Fibroblast of skin of right biceps (primary cell): ENCODE measurements at places on chromosomes 12 and 14.
A peak's percentile ranks its signal among the peaks of the same experiment; 100 is the strongest.

DNA sequence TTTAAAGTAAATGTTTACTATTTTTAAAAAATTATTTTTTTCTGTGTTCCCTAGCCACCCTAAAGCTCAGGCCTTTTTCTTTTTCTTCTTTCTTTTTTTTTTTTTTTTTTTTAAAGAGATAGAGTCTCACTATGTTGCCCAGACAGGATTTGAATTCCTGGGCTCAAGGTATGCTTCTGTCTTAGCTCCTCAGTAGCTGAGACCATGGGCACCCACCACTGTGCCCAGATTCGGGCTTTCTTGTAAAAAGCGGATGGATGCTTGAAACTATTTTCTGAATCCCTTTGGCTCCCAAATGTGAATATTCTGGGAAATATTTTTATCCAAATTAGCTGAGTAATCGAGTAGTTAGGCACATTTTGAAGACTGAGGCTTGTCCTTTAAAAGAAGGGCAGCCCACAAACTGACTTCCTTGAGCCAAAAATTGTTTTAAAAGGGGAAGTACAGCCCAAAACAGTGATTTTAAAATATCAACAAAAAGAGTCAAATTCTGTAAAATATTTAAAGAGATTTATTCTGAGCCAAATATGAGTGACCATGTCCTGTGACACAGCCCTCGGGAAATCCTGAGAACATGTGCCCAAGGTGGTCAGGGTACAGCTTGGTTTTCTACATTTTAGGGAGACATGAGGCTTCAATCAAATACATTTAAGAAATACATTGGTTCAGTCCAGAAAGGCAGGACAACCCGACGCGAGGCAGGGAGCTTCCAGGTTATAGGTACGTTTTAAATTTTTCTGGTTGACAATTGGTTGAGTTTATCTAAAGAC lies 28.8 kb upstream of the HIGD1C start:
- no peak for DNase-seq

GRCh38 chr14:34347683-34348082 lies 114.4 kb downstream of the SPTSSA start:
- no peak for DNase-seq

DNA sequence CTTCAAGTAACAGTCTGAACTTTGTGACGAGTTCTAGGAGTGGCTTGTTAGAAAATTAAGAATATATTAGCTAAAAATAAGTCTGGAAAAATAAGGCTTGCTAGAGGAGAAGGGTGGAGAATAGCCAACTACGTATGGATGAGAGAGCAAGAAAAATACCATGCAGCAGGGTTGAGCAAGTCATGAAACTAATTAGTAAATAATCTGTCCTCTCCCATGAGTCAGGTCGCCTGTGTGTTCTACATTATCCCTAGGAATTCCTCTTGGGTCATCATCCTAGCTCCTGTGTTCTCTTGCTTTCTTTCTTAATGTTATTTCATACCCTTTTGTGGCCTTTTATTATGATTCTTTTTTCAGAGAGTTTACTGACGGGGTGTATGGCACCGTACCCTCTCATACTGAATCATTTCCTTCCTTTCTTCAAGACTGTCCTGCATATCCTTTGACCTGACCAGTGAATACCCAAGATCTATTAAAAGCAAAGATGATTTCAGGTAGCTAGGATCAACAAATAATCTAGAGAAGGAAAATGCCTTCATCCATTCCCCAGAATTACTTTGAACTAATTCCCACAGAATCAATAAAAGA lies 177.2 kb upstream of the NPAS3 start:
- DNase-seq, result peak; percentile 75

DNA sequence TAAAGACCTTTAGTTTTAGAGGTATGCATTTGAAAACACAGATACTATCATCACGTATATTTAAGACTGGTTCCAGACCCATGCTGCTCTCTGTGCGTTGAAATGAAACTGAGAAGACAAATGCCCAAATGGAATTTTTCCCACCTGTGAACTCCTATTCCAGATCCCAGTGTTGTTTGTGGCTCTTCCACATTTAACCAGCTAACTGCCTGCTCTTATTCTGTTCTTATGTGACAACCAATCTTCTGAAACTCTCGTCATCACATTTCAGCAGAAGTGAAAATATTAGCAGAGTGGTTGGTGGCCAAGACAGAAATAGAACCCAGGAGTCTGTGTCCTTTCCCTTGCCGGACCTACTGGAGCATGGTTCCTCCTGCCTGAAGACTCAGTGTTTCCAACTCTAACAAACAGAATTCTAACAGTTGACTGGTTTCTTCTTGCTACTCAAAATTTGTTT lies 460.2 kb downstream of the RAD51B start:
- no peak for DNase-seq

GRCh38 chr12:130880411-130880885 lies 8.6 kb downstream of the RAN start:
- no peak for DNase-seq

DNA sequence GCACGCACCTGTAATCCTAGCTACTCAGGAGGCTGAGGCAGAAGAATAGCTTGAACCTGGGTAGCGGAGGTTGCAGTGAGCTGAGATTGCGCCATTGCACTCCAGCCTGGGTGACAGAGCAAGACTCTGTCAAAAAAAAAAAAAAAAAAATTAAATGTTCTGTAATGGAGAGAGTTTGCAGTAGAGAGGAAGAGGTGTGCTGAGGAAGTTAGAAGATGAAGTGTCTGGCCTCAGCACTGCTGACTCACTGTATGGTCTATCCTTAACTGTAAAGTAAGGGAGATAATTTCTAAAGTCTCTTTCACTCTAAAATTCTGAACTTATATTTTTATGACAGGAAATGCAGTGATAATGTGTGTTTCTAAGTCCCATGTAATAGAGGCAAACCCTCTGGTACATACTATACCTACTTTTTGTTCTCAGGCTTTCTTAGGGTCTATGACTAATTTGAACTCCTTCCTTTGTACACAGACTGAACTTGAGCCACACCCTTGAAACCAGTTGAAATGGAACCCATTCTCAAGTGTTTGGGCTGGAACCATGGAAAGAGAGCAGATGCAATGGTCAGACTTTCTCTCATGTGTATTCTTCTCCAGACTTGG lies 278.1 kb upstream of the FAR2 start:
- DNase-seq, result no peak

- DNase-seq, result no peak
Measured at GRCh38 chr12:89632778-89633177, 75.9 kb downstream of the ATP2B1 start.

DNA sequence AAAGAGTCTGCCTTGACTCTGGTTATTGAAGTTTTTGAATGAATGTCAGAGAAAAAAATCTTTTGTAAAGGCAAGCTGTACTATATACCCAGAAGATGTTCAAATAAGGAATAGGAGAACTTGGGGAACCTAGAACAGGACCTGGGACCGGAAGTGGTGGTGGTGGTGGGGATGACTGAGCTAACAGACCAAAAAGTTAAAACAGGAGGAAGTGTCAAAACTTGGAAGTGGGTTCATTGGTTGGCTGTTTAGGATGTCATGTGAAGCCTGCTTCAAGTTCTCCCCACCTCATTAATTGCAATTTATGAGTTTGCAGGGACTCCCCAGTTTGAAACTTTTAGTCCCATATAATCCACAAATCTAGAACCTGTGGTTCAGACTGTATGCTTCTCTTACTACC lies 26.2 kb downstream of the PLXNC1 start:
- no peak for DNase-seq

DNA sequence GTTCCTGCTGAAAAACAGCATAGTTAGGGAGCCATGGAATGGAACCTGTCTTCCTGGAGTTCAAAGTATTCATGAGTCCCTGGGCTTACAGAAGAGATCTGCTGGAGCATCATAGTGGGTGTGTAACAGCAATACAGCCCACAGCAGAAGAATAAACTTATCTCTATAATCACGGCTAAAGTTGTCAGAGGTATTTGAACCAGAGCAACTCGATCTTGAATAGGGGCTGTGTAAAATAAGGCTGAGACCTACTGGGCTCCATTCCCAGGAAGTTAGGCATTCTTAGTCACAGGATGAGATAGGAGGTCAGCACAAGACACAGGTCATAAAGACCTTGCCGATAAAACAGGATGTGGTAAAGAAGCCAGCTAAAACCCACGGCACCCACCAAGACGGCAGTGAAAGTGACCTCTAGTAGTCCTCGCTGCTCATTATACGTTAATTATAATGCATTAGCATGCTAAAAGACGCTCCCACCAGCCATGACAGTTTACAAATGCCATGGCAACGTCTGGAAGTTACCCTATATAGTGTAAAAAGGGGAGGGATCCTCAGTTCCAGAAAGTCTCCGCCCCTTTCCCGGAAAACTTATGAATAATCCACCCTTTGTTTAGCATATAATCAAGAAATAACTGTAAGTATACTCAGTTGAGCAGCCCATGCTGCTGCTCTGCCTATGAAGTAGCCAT lies 223.4 kb downstream of the PCNX1 start:
- peak; percentile 84 for DNase-seq

- no peak for DNase-seq
Measured at GRCh38 chr14:67582061-67582460, 18.0 kb downstream of the PIGH start.

- DNase-seq, result no peak
Measured at GRCh38 chr14:36426836-36427235, 93.2 kb downstream of the NKX2-1 start.

DNA sequence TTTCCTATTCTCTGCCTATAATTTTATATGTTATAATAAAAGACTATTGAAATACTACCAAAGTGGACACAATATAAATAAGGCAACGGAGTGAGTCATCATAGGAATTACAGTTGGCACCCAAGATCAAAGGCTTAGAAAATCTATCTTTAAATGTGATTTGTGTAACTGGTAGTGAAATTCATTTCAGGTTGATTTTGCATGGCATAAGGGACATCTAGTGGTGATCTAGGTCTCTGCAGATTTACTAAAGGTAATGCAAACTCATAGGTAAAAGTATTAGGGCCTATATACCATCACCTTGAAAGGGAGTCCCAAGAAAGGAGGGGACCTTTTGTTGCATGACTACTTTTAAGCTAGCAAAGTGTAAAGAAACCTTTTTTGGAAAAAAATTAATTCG lies 527.2 kb downstream of the NRXN3 start:
- peak; percentile 45 for DNase-seq

- peak; percentile 4 for DNase-seq
Measured at GRCh38 chr12:74412606-74413230, 124.9 kb upstream of the ATXN7L3B start.

- DNase-seq, result no peak
Measured at GRCh38 chr14:104139460-104140212, 1.2 kb downstream of the KIF26A start.

- DNase-seq, result peak; percentile 58
Measured at GRCh38 chr12:117671734-117672133, 297.1 kb downstream of the KSR2 start.

- no peak for DNase-seq
Measured at GRCh38 chr14:100400115-100400514, 77.0 kb downstream of the SLC25A47 start.

- peak; percentile 81 for DNase-seq
Measured at GRCh38 chr12:53159195-53159839, 21.2 kb upstream of the ZNF740 start.

- DNase-seq, result peak; percentile 72
Measured at GRCh38 chr12:122499991-122500684, 594 bp downstream of the ZCCHC8 start.

GRCh38 chr12:53770281-53770680 lies 18.5 kb upstream of the CISTR start:
- peak; percentile 96 for DNase-seq

- DNase-seq, result no peak
Measured at GRCh38 chr14:44700694-44701093, 193.6 kb upstream of the FSCB start.

DNA sequence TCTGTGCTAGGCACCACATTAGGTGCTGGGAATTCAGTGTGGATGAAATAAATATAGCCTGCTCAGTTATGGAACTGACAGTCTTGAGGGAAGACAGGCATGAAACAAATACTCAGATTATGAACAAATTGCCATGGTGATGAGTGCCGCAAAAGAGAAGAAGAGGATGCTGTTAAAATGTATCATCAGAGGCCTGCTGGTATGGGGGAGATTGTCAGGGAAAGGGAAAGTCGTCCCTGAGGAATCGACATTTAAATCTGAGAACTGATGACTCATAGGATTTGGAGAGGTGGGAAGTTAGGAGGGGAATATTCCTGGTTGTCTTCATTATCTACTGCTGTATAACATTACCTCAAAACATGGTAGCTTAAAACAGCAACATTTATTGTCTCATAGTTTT lies 42.0 kb downstream of the PPP1R36 start:
- peak; percentile 80 for DNase-seq

DNA sequence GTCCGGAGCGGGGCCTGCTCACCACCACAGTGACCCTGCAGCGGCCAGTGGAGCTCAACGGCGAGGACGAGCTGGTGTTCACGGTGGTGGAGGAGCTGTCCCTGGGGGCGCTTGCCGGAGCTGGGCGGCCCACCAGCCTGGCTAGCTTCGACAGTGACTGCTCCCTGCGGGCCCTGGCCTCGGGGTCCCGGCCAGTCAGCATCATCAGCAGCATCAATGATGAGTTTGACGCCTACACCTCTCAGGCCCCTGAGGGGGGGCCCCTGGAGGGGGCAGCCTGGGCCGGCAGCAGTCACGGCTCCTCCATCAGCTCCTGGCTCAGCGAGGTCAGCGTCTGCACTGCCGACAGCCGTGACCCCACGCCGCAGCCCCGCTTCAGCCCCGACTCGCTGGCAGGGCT lies 37.4 kb downstream of the KIF26A start:
- DNase-seq, result no peak

DNA sequence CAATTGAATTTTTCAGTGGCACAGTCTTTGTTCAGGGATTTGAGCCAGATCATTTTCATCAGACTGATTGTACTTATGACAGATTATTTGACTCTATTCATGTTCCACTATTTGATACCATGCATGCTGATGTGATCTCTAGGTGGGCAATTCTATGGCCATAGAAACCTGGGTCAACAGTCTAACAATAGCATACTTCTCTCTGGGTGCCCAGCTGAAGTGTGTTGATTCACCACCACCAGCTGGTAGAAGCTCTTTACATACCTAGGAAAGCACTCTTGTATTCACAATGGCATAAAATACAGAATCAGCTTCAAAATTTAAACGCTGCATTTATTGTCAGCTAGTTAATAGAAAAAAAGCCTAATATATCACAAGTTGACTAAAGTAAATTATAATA lies 90.2 kb upstream of the TMTC2 start:
- no peak for DNase-seq

DNA sequence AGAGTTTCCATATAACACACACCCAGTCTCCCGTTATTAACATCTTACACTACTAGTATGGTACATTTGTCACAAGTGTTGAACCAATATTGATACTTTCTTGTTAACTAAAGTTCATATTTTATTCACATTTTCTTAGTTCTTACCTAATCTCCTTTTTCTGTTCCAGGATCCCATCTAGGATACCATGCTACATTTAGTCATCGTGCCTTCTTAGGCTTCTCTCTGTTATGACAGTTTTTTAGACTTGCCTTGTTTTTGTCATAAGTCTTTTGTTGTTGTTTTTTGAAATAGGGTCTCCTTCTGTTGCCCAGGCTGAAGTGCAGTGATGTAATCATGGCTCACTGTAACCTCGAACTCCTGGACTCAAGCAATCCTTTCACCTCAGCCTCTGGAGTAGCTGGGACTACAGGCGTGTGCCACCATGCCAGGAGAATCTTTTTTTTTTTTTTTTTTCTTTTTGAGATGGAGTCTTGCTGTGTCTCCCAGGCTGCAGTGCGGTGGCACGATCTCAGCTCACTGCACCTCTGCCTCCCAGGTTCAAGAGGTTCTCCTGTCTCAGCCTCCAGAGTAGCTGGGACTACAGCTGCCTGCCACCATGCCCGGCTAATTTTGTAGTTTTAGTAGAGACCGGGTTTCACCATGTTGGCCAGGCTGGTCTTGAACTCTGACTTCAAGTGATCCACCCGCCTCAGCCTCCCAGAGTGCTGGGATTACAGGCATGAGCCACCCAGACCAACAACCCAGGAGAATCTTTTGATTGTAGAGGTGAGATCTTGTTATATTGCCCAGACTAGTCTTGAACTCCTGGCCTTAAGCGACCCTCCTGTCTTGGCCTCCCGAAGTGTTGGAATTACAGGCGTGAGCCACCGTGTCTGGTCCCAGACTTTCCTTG lies 59.1 kb upstream of the HECTD1 start:
- DNase-seq, result no peak
